ENCODE measurements at places on chromosomes 16 and 17. TPM values are rescaled to one million over a fixed set of nuclear protein-coding genes. Genes with fewer than 3 reads are reported as not detected.
A peak's percentile ranks its signal among the peaks of the same experiment; 100 is the strongest.

DNA sequence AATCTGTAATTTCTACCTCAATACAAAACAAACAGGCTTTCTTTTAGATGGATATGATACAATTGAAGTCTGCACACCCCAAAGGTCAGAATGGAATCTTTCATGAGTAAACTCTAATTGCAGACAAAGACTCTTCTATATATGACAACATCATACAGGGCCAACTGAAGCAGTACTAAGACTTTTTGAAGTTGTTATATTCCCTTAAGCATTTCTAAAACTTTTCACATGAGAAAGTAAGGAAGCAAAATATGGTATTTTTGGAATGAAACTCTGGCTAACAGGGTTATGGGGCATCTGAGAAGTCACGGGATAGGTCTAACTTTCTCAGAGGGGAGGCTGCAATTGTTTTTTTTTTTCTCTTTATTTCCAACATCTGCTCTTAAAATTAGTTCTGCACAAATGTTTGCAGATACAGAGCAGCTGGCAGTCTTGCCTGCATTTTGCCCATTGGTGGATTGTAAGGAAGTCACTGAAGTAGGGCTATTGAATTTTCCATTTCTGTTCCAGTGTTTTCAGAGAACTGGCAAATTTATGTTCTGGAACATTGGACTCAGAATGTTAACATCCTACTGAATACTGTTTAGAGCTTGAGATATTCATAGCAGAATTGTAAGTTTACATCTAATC, 59.1 kb downstream of the SSH2 start:
- DNase-seq = no peak

DNA sequence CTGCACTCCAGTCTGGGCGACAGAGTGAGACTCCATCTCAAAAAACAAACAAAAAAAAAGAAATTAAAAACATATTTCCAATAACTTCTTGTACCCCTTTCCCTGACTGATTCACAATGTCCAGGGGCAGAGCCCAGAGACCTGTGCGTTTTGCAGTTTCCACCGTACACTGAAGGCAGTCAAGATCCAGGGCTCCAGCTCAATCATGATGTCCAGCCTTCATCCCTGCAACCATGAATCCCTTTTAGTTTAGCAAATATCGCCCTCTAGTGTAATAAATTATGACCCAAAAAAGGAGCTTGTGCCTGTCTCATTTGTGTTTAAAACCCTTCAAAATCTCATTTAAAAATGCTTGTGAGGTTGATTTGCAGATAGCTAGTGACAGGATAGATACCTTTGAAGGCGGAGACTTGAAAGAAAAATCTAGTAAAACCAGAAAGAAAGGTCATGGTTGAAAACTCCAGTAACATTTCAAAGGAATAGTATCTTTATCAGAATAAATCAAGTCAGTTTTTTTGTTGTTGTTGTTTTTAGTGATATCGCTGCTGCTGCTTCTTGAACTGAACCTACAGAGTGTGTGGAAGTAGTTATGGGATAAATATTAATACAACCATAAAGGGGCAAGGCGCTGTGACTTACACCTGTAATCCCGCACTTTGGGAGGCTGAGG, 3.7 kb upstream of the ERN1 start:
- DNase-seq = peak; percentile 62

DNA sequence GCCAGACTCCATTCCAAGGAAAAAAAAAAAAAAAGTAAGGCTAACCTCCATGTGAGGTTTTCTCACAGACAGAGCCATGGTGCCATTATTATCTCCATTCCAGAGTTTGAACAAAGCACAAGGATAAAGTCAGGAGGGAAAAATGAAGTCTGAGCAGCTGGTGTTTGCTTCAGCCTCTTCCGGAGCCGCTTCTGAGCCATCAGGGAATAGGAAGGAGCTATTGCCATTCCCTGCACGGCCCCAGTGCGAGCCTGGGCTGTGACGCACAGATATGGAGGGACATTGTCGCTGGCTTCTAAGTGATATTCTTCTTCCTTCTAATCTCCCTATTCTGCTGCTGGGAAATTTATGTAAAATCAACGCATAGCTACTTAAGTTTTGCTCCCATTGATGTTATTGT, 69.5 kb upstream of the PIRT start:
- no peak for DNase-seq

GRCh38 chr17:17942846-17943245, 29.4 kb downstream of the TOM1L2 start:
- DNase-seq = peak; percentile 28

Gene KRT27
- total RNA-seq = not detected

Gene RETREG3
- total RNA-seq = 59.0 TPM

Gene HSPB9
- not detected for total RNA-seq

Gene PROCA1
- 4.1 TPM for total RNA-seq

Gene RAB26
- 1.2 TPM for total RNA-seq

DNA sequence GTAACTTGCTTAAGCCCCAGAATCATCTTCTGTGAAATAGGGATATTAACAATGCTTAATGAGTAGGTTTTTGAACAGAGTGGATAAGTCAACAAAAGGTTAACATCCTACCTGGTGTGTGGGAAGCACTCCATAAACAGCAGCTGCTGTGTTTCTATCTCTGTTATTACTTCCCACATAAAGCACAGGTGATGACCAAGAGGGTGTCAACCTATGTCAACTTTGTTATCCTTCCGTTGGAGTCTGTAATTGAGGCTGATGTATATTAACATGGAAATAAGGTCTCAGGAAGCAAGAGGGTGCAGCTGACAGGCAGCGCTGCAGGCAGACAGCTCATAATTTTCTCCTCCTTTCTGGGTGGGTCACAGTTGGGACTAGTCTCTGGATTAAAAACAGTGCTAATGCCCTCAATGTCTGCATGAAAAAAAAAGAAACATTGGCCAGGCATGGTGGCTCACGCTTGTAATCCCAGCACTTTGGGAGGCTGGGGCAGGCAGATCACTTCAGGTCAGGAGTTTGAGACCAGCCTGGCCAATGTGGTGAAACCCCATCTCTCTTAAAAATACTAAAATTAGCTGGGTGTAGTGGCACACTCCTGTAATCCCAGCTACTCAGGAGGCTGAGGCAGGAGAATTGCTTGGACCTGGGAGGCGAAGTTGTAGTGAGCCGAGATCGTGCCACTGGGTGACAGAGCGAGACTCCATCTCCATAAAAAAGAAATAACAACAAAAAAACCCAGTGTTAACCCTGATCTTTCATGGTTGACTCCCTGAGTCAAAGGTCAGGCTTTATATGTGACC, 269.6 kb downstream of the SNX29 start:
- DNase-seq = no peak

GRCh38 chr16:53207810-53208752, 153.3 kb downstream of the CHD9 start:
- DNase-seq = peak; percentile 76

Gene CDR2L
- 30.9 TPM for total RNA-seq

Gene MYCBPAP
- 1.3 TPM for total RNA-seq

- DNase-seq = peak; percentile 62
Observed at GRCh38 chr17:68482576-68483041, 25.3 kb upstream of the WIPI1 start.

Gene CDK3
- 6.8 TPM for total RNA-seq

Gene UNK
- 33.3 TPM for total RNA-seq

GRCh38 chr17:57622306-57622682, 122.8 kb downstream of the CCDC182 start:
- DNase-seq = no peak

DNA sequence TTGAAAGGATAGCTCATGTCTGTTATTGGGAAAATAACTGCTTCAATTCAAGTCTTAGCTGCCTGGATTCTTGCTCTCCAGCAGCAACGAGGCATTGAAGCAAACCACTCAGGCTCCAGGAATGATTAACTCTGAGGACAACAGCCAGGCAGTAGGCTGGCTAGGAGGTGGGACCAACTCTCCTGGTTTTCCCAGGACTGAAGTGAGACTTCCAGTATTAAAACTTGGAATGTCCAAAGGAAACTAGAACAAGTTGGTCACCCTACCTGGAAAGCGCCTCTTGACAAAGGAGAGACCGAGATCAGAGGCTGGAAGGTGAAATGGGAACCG, 100.7 kb downstream of the SALL1 start:
- no peak for DNase-seq

Gene KRT32
- not detected for total RNA-seq

DNA sequence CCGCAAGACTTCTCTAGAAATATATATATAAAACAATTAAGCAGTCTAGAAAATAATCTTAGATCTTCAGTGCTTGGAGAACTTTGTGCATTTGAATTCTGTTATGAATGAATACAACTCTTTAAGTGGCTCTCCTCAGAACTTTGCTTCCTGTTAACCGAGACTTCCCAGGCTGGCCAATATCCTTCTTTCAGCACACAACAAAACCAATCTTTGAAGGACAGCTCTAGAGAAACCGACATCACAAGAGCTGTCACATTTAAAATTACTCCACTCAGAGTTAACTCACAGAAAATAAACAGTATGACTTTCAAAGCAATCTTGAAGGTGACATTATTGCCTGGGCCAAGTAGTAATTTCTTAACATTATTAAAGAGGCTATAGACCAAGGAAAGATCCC, 49.7 kb upstream of the ITGA2B start:
- DNase-seq = no peak

- no peak for DNase-seq
Observed at GRCh38 chr17:65902831-65903522, 289.0 kb downstream of the CEP112 start.

Gene SLC5A10
- 0.19 TPM for total RNA-seq

Gene CSF3
- not detected for total RNA-seq

DNA sequence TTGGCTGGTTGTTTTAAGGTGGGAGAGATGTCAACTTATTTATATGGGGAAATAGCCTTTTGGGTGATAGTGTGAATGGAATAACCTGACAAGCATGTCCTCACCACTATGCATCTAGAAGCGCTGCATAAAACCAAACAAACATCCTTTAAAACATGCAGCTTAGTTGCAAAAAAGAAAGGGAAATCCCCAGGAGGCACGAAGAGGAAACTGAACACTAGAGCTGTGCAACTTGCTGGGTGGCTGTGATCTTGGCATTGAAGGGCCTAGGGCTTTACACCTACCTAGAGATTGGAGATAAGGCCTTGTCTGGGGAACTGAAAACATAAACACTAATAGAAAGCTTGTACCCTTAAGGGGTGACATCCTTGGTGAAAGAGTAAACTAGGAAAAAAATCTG, 7.3 kb downstream of the C16orf54 start:
- no peak for DNase-seq

Gene LITAFD
- not detected for total RNA-seq

- no peak for DNase-seq
Observed at GRCh38 chr16:1830213-1830612, 3.2 kb downstream of the FAHD1 start.

GRCh38 chr17:67994817-67995569, 1.3 kb downstream of the C17orf58 start:
- DNase-seq = no peak

GRCh38 chr17:40966848-40967247, at the start of gene KRT39:
Gene KRT39 (minus strand): TSS chr17:40966948. CDS start chr17:40966856, 92 bp downstream.
- DNase-seq = no peak

- no peak for DNase-seq
Observed at GRCh38 chr16:57540387-57540786, 2.1 kb upstream of the ADGRG5 start.

Gene MRPL12
- total RNA-seq = 164 TPM

Gene C17orf67
- 4.6 TPM for total RNA-seq

GRCh38 chr16:79599837-79600637, 500 bp downstream of the MAF start:
- DNase-seq = no peak

Gene TBC1D3G
- total RNA-seq = not detected

GRCh38 chr17:2023692-2024571, 1.2 kb downstream of the RTN4RL1 start:
- peak; percentile 74 for DNase-seq

GRCh38 chr17:72687886-72688285, 404.6 kb downstream of the SLC39A11 start:
- no peak for DNase-seq

DNA sequence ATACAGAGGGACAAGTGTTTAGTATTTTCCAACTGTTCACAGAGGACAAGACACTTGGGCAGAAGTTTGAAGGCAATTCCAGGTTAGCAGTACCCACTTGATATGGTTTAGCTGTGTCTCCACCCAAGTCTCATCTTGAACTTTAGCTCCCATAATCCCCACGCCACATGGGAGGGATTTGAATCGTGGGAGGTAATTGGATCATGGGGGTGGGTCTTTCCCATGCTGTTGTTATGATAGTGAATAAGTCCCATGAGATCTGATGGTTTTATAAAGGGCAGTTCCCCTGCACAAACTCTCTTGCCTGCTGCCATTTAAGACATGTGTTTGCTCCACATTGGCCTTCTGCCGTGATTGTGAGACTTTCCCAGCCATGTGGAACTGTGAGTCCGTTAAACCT, 668.9 kb downstream of the MAF start:
- no peak for DNase-seq

DNA sequence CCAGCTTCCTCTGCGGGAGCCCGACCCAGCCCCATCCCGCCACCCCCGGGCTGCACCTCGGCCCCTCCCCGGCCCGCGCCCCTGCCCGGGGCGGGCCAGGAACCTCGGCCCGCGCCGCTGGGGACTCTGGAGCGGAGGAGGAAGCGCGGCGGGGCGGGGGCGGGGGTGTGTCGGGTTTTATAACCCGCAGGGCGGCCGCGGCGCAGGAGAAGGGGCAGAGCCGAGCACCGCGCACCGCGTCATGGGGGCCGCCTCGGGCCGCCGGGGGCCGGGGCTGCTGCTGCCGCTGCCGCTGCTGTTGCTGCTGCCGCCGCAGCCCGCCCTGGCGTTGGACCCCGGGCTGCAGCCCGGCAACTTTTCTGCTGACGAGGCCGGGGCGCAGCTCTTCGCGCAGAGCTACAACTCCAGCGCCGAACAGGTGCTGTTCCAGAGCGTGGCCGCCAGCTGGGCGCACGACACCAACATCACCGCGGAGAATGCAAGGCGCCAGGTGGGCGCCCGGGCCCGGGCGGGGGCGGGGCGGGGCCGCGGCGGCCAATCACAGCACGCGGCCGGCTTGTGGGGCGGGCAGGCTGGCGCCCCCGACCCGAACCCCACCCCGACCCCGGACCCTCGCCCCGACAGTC, at the start of gene ACE:
TSS of gene ACE (plus strand) at position 208 of the 626 bp plus-strand sequence. CDS start at position 242, 34 bp downstream.
- peak; percentile 60 for DNase-seq

GRCh38 chr17:74917430-74917829, 5.6 kb downstream of the USH1G start:
- no peak for DNase-seq

- DNase-seq = no peak
Observed at GRCh38 chr16:28267356-28267755, 25.0 kb upstream of the SBK1 start.

Gene COA3
- total RNA-seq = 63.6 TPM

DNA sequence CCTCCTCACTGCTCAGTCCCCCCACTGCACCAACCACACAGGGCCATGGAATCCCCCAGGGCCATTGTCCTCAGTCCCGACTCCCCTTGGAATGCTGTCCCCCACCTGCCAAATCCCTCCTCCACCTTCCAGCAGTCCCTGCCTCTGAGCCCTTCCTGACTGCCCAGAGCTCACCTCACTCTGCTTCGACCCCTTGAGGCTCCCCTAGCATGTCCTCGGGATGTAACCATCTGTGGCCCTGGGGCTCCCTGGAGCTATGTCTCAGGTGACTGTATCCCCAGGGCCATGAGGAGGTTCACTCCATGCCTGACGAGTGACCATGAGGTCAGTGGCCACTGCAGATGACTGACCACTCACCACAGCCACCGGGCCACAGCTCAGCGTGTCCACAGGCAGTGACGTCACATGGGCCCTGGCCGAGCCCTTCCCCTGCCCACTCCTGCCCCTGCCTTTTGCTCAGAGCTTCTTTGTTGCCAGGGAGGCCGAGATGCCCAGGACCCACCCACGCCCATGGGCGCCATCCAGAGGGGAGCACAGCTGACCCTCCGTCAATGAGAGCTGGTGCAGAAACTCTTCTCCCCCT, 7.7 kb upstream of the PIEZO1 start:
- no peak for DNase-seq
